ENCODE measurements at places on chromosomes 12 and 14. TPM values are rescaled to one million over a fixed set of nuclear protein-coding genes. Genes with fewer than 3 reads are reported as not detected.

TSPAN19 gene
- not detected for total RNA-seq

CISTR gene
- 2.4 TPM for total RNA-seq

SYT1 gene
- 0.17 TPM for total RNA-seq

SLC6A13 gene
- 1.9 TPM for total RNA-seq

GPR132 gene
- total RNA-seq, result 1.3 TPM

RDH16 gene
- total RNA-seq, result 0.12 TPM

TAS2R43 gene
- total RNA-seq, result not detected

AMDHD1 gene
- 0.35 TPM for total RNA-seq

KRT80 gene
- total RNA-seq, result not detected

CD163L1 gene
- 1.6 TPM for total RNA-seq

SLC17A8 gene
- total RNA-seq, result not detected

GARIN6 gene
- total RNA-seq, result not detected

OTUB2 gene
- 0.52 TPM for total RNA-seq

OAS2 gene
- 8.0 TPM for total RNA-seq

RTL1 gene
- not detected for total RNA-seq

CCDC38 gene
- total RNA-seq, result 0.15 TPM

NKX2-8 gene
- total RNA-seq, result not detected

LRRC10 gene
- total RNA-seq, result 50.8 TPM

ABCD2 gene
- total RNA-seq, result 8.5 TPM

MMP17 gene
- 0.47 TPM for total RNA-seq

GPRC5D gene
- not detected for total RNA-seq

CBLN3 gene
- total RNA-seq, result 2.3 TPM

CLEC6A gene
- total RNA-seq, result not detected

CIDEB gene
- total RNA-seq, result 3.9 TPM

ASIC1 gene
- 0.99 TPM for total RNA-seq

GLI1 gene
- 0.37 TPM for total RNA-seq

IPO8 gene
- 27.3 TPM for total RNA-seq

PNMA1 gene
- 13.9 TPM for total RNA-seq

RNASE8 gene
- total RNA-seq, result not detected

IAPP gene
- total RNA-seq, result not detected

PAPOLA gene
- 166 TPM for total RNA-seq

SLC10A1 gene
- not detected for total RNA-seq

TMEM106C gene
- total RNA-seq, result 46.8 TPM

TRAF3 gene
- 11.6 TPM for total RNA-seq

MIP gene
- total RNA-seq, result not detected

MYO1H gene
- total RNA-seq, result 0.52 TPM

TBC1D30 gene
- 0.47 TPM for total RNA-seq

ACRBP gene
- total RNA-seq, result 2.2 TPM

AKAP3 gene
- 2.4 TPM for total RNA-seq

KLHL33 gene
- 0.77 TPM for total RNA-seq

POTEM gene
- total RNA-seq, result not detected

All from left ventricle myocardium superior (tissue), 1 donor.